G401 (cell line): ENCODE measurements at places on chromosomes 12 and 14.
A peak's percentile ranks its signal among the peaks of the same experiment; 100 is the strongest.

- DNase-seq = no peak
Observed at GRCh38 chr14:50977863-50978528, 33.7 kb upstream of the PYGL start.

DNA sequence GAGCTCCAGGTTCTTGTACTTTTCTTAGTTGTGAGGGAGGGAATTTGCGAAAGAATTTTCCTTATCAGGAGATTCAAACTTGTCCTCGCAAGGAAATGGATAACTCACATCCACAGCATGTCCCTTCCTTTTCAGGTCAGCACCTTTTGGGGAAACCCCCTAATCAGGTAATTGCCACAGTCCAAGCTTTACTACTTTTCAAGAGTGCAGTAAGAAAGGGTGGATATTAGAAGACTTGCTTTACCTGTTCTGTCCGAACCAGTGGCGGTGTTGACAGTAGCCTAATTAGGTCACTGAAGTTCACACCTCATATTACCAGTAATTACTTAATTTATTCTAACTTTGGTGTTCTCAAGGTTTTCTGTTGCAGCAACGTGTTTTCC is 6.7 kb upstream of the C12orf50 start:
- peak; percentile 33 for DNase-seq

DNA sequence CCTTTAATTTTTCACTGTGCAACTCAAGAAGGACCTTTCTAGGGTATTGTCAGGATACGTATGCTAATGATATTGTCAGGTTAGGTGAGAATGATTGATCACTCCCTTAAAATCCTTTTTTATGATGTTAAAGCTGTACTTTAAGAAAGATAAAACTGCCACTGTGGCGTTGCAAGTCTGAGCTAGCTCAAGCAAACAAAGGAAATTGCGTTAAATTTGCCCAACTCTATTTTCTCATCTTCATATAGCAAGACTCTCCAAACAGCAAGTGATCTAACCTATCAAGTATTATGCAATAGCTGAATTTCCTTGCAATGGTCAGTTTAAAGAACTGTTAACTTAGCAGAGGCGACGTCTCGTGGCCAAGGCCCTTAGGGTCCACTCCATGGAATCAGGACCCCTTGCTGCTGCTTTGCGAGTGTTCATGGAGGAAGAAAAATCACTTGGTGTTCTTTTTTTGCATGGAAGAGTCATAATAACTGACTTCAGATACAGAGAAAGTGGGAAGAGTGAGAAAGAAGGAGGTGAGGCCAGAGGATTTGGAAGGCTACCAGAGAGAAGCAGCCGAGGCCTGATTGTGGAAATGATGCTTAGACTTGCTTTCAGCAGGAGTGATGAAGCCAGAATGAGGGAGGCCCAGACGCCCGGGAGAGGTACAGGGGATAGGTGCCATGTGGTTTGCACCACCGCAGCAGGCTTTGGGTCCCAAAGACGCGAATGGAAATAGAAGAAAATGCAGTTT is 2.5 kb downstream of the TRAF3 start:
- peak; percentile 71 for DNase-seq

GRCh38 chr12:121873216-121873569 is 14.5 kb upstream of the HPD start:
- no peak for DNase-seq

GRCh38 chr12:123278101-123278627 is 6.5 kb upstream of the CDK2AP1 start:
- DNase-seq = no peak

DNA sequence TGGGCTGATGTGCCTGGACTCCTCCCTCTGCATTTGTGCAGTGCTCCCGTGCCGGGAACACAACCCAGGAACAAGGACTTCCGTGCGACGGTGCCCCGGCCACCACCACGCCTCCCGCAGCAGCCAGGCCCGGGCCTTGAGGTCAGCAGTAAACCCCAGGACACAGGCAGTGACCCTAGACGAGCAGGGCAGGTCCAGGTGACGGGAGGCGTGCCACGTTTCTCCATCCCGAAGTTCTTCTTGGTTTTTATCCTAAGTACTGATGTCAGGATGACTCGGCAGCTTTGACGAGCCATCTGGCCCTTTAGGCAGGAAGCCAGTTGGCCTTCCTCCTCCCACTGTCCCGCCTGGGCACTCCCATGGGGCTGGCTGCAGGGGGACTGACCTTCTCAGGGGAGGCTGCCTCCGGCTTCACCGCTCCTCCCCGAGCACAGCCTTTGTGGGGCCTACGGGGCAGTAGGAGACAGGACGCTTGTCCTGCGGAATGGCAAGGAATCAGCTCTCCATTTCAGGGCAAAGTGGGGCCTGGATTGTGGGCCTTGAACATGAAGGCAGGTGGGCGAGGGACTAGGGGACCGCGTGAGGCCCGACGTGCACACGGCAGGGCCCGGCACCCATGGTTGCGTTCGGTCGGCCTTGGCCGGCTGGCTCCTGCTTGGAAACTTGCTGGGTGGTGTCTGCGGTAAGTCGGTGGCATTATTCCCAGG is 94.1 kb downstream of the FBXL14 start:
- DNase-seq = peak; percentile 69

GRCh38 chr12:56230432-56231183 is 757 bp downstream of the SLC39A5 start:
- no peak for DNase-seq
